ENCODE measurements at places on chromosomes 3 and 15.

- DNase-seq, result no peak
These were observed 149.9 kb upstream of the SLC2A2 start for GRCh38 chr3:171176244-171176933.

DNA sequence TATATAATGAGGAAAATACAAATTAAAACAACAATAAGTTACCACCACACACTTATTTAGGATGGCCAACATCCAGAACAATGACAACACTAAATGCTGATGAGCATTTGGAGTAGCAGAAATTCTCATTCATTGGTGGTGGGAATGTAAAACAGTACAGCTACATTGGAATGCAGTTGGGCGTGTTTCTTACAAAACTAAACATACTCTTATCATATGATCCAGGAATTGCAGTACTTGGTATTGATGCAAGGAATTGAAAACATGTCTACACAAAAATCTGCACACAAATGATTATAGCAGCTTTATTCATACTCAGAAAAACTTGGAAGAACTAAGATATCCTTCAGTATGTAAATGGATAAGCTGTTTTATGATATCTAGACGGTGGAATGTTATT, 594.2 kb downstream of the ZBBX start:
- DNase-seq, result no peak

DNA sequence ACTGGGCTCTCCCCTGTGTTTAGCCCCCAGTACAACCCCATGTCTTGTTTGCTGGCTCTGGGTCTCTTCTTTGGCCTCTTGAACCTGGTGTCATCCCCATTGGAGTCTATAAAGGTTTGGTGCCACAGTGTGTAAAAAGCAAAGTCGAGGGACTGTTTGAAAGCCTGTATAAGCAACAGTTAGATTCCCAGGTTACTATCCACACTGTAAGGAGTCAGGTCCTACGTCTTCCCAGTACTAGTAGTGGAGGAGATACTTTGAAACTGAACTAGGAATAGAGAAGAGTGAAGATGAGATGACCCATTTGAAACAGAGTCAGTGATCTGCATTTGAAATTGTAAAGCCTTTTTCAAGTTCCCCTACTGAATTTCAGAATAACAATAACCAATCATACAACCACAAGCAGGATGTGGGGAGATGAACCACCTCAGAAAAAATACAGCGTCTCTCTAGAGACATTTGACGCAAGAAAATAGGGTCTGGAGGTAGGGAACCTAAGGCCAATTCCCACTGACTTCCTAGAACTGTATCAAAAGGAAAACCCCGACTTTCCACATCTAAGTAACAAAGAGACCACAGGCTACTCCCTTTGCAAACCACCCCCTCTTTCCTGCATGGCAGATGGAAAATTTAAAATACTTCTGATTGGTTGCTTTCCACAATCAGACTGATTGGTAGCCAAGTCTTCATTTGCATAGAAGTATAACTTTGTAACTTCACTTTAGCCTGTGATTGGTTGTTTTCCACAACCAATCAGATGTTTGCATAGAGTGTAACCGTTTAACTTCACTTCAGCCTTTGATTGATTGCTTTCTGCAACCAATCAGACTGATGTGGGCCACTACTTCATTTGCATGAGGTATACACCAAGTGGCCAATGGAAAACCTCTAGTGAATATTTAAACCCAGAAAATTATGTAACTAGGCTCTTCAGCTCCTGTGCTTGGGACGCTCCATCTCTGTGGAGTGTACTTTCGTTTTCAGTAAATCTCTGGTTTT, 49.9 kb upstream of the NEDD4 start:
- no peak for DNase-seq

DNA sequence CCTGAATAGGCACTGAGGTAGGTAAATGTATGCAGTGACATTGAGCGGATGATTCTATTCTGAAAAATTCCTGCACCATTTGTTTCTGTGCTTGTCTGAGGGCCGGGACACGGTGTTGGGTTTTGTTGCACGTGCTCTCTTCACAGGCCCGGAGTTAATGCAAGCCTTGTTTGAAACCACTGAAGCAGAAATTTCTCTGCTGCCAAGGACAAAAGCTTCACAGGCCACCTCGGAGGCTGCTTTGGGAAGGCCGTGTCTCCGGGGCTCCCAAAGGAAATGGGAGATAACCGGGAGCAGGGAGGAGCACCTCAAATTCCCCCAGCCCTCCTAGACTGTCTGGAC, 179.4 kb downstream of the OPA1 start:
- DNase-seq, result no peak

DNA sequence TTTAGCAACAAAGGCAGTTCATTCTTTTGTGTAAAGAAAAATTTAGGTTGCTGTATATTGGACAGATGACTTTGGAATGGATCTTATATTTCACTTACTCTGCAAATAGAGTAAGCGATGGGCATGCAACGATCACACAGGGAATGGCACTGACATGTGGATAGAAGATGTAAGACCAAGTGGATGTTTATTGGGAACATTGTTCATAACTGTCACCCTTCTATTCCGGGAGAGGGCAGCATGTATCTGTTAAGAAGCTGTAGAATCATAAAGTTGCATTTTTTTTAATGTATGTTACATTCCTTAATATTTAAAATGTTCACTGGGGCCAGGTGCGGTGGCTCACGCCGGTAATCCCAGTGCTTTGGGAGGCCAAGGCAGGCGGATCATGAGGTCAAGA, 41.2 kb downstream of the HPS3 start:
- no peak for DNase-seq

DNA sequence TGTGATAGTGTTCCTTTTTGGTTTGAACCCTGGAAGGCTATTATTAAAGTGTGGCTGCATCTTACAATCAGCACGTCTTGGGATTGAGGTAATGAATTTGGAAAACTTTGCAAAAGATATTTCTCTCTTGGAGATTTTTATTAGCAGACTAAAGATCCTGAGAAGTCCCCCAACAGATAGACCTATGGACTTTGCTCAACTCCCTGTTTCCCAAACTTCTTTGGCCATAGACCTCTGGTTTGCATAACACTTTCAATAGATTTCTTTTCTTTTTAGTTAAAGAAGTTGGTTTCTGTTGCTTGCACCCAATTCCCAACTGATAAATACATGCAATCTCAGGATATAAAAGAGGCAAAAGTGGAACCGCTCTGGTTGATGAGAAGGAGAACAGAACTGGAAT, 465.8 kb upstream of the PROK2 start:
- DNase-seq, result no peak

DNA sequence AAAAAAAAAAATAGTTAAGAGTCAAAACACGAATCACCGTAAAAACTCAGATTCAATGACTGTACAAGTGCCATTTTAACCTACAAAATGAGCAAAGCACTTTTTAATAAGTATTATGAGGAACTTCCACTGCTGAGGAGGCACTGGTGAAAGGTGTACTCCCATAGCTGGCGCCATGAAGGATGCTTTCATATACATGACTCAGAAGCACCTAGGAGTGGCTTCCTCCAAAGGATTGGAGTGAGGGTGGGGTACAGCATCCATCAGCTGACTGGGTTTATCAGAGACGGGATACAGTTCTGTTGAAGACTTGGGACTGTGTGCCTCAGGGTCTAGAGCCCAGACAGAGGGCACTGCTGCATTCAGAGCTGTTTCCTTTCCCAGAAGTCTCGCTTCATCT, 60.9 kb upstream of the MEX3B start:
- no peak for DNase-seq

DNA sequence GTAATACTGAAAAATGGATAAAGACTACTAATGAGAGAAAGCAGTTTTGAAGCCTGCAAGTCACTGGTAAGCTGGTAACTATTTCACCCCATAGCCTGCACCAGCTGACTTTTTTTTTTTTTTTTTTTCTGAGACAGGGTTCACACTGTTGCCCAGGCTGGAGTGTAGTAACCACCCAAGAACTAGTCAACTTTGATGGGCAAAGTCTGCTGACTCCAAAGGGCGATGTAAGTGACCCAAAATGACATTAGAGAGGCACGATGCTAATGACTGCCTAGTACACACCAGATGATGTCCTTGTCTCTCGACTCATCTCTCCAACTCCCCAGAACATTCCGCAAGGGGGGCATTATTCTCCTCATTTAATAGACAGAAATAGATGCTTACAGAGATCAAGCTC, 12.9 kb upstream of the TMEM41A start:
- DNase-seq, result no peak

DNA sequence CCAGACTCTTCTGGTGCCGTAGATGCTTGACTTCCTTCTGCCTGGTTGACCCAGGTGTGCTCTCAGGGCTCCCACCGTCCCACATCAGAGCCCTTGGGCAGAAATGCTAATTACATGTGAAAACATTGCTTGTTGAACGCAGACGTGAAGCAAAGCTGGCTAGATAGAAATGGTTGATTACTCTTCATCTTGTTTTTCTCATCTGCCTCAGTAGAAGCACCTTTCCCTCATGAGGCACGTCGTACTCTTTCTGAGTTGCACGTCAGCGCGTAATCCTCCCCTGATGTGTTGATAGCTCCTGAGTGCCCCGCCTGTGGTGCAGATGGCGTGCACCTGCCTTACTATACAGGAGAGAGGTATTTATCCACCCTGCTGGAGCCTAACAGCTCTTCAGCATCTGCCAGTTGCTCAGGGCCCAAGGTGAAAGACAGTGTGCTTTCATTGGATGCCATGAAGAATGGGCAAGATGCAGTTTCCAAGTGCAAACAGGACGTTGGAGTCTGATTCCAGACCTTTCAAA, 18.1 kb downstream of the MAP6D1 start:
- DNase-seq, result no peak

- no peak for DNase-seq
These were observed 273.1 kb downstream of the UACA start for GRCh38 chr15:70490148-70490837.

DNA sequence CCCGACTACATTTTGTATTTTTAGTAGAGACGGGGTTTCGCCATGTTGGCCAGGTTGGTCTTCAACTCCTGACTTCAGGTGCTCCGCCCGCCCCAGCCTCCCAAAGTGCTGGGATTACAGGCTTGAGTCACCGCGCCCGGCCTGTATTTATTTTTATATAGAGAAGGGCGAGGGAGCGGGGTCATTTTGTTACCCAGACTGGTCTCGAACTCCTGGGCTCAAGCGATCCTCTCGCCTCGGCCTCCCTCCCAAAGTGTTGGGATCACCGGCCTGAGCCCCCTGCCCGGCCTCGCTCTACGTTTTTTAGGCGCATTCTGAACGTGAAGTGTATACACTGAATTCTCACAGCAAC, 514 bp upstream of the PPP4R2 start:
- no peak for DNase-seq

- no peak for DNase-seq
These were observed 92.0 kb downstream of the PDE8A start for GRCh38 chr15:85073556-85074194.

DNA sequence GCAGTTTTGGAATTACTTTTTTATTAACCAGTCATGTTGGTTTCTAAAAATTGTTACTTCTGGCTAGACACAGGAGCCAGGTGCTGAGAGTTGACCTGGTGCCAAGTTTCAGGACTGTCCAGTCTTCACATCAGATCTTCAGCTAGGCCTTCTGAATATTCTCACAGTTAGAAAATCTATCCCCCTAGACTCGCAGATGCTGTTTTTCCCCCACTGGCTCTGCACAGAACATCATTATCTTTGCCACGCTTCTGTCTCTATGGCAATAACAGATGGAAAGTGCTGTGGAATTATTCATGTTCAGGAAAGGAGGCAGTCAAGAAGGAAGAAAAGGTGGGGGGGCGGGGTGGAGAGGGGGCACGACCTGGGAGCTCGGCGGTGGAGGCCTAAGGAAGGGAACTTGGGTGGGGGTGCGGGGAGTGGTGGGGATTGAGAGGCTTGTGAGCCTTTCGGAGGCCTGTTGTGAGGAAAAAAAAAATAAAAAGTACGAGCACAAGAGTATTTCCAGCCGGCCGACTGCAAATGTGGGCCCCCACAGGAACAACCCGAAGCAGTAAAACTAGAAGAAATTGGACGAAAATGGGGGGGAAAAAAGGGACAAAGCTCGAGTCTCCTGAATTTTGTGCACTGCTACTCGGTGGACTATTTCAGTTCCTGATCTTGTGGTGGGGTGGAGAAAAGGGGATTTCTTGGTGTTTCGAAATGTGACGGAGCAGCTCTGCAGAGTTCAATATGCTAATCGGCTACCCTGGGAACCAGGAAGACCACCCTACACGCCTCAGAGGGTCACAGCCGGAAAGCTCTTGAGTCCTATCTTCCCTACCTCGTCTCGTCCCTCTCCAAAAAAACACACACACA, 1.5 kb upstream of the SKIL start:
- DNase-seq, result no peak

GRCh38 chr15:69595009-69595791, 142.6 kb downstream of the RPLP1 start:
- DNase-seq, result no peak

GRCh38 chr15:79463043-79463780, 31.1 kb downstream of the MINAR1 start:
- DNase-seq, result no peak

DNA sequence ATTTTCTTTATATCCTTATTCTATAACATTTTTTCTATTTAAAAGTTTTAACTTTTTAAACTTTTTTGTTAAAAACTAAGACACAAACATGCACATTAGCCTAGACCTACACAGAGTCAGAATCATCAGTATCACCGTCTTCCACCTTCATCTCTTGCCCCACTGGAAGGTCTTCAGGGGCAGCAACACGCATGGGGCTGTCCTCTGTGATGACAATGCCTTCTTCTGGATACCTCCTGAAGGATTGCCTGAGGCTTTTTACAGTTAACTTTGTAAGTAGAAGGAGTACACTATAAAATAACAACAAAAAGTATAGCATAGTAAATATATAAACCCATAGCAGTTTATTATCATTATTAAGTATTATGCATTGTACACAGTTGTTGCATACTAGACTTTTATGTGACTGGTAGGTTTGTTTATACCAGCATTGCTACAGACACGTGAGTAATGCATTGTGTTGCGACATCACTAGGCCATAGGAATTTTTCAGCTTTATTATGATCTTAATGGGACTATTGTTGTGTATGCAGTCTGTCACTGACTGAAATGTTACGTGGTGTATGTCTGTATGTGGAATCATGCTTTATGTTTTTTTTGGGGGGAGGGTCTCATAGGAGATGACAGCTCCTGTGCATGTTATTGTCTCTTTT, 18.2 kb downstream of the ATP1B3 start:
- DNase-seq, result no peak

DNA sequence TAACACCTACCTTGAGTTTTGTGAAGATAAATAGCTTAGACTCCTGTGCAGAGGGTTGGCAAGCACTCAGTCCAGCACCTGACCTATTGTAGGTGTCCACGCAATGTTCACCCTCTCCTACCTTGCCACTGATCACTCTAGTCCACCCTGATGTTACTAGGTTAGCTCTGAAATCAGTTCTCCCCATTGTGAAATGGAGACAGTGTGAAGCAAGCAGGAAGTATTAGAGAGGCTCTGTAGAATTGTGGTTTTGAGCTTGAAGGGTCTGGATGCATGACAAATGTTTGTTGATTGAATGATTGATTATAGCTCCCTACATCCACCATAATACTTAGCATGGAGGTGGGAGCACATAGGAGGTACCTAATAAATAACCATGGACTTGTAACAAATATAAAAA, 199.7 kb downstream of the RPLP1 start:
- no peak for DNase-seq

- DNase-seq, result no peak
These were observed 4.1 kb downstream of the SEMA4B start for GRCh38 chr15:90205050-90205848.

GRCh38 chr15:98952381-98952803, 55.2 kb downstream of the PGPEP1L start:
- DNase-seq, result no peak
